ENCODE measurements at places on chromosomes 1 and 21.

GRCh38 chr1:31761883-31762282, 2.3 kb downstream of the ADGRB2 start:
- DNase-seq = no peak

- DNase-seq = no peak
Measured at GRCh38 chr1:203547771-203548421, 53.9 kb downstream of the OPTC start.

DNA sequence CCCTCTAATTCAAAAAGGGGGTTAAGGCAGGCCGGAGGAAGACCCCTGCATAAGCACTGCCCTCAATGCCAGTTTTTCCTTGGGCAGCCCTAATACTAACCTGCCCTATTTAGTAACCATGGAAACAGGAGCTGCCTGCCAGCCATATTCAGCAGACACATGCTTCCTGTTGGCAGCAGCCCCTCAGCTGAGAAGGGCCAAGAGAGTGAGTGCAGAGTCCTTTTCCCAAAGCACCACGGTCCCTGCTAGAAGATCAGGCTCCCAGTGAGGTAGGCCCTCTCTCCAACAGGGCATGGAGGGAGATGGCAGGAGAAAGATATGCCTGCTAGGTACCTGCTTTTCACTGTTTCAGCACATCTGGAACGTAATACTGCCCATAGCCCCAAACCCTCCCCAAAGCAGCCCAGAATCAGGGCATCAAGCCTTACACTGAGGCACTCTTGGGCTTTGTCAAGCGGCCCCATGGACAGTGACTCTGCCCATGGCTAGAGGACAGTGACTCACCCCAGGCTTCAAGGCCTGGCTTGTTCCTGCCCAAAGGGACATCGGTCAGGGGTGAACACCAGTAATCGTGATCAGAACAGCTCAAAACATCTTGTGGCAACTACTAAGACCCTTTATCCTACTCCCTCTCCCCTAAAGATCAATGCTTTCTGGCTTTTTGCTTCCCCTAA, 64.5 kb downstream of the BCAR3 start:
- no peak for DNase-seq

GRCh38 chr1:61797045-61797755, 54.9 kb downstream of the PATJ start:
- no peak for DNase-seq

DNA sequence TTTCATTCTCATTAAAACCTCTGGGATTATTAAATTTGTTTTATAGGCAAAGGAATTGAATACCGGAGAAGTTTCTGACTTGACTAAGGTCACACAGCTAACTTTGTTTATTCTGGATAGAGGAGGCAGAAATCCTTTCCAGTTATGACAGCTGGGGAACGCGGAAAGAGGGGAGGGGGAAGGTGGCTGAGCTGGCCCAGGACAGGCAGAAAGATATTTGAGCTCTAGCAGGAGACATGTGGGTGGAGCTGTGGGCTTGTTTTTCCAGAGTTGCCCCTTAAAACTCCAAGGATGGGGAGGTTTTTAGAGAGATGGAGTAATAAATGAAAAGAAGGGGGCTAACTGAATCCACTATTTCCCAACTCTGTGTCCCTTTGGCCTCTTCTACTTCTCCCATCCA, 27.8 kb downstream of the FOXD2 start:
- no peak for DNase-seq

- DNase-seq = no peak
Measured at GRCh38 chr1:43134068-43134467, 38.0 kb downstream of the EBNA1BP2 start.

DNA sequence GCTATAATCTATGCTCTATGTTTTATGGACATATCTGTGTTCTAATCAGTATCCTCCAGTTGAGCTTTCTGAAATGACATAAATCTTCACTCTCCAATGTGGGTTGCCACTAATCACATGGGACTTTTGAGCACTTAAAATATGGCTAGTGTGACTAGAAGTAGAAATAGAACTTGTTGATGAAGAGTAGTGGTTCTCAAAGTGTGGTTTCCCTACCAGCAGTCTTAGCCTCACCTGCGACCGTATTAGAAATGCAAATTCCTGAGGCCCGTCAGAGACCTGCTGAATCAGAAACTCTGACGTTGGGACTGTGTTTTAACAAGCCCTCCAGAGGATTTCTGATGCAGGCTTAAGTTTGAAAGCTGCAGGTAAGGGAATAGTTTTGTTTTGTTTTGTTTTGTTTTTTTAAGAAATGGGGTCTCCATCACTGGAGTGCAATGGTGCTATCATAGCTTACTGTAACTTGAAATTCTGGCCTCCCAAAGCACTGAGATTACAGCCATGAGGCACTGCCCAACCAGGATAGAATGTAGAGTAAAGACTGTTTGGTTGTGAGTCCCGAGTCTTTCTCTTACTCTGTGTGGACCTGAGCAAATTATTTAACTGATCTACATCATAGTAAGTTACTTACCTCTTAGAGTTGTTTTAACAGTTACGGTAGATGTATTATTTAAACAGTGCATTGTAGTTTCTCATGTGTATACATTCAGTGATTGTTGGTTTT, 21.7 kb downstream of the GLRX2 start:
- DNase-seq = no peak

- no peak for DNase-seq
Measured at GRCh38 chr1:43849670-43850069, 83.9 kb upstream of the ARTN start.

- DNase-seq = peak; percentile 40
Measured at GRCh38 chr1:209850342-209850979, 22.7 kb downstream of the UTP25 start.

GRCh38 chr1:70495370-70495769, 84.3 kb downstream of the CTH start:
- no peak for DNase-seq

DNA sequence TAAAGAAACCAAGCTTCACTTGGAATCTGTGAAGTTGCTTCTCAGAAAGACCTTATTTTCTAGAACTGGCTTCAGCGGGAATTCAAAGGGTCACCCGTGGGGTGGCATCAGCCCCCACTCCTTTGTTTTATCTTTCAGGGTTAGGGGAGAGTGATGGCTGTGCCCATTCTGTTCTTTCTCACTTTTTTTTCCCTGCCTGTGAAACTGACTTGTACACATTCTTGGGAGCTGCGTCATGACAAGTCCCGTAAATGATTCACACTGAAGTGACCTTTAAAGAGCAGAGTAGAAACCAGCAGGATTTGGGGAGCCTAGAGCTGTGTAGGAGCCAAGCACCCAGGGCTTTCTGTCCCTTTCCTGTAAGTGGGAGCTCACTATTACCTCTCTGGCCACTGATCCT, 43.8 kb downstream of the SLC44A3 start:
- peak; percentile 75 for DNase-seq
